ENCODE measurements at places on chromosomes 7 and 10. TPM values are rescaled to one million over a fixed set of nuclear protein-coding genes. Genes with fewer than 3 reads are reported as not detected.
A peak's percentile ranks its signal among the peaks of the same experiment; 100 is the strongest.

GRCh38 chr7:131250331-131250730, 77.3 kb upstream of the MKLN1 start:
- H3K4me1 ChIP-seq: peaks cover 15% of the 10 kb centered on the region
- H3K27ac ChIP-seq: no peak overlapping the region
- H3K27me3 ChIP-seq: no peaks in the 10 kb centered on the region

DNA sequence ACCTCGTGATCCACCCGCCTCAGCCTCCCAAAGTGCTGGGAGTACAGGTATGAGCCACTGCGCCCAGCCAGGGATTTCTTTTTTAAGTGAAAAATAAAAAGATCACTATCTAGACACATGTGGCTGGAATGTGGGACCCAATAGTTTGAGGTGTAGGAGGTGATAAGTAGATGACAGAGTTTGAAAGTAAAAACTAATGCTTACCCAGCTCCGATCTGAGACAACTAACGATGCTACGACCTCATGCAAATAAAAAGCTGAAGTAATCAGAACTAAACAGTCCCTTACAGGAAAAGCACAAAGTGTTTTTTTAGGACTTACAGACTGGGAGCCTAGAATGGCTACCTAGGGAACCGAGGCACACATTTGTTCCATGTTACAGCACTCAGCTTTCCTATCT, 23.0 kb downstream of the PCGF6 start:
- no peak for DNase-seq
- peaks cover 79% of the 10 kb centered on the region for H3K36me3 ChIP-seq
- H3K27me3 ChIP-seq: no peaks in the 10 kb centered on the region
- H3K4me3 ChIP-seq: no peak overlapping the region
- no peak overlapping the region for H3K27ac ChIP-seq
- no peaks in the 10 kb centered on the region for H3K4me1 ChIP-seq

DNA sequence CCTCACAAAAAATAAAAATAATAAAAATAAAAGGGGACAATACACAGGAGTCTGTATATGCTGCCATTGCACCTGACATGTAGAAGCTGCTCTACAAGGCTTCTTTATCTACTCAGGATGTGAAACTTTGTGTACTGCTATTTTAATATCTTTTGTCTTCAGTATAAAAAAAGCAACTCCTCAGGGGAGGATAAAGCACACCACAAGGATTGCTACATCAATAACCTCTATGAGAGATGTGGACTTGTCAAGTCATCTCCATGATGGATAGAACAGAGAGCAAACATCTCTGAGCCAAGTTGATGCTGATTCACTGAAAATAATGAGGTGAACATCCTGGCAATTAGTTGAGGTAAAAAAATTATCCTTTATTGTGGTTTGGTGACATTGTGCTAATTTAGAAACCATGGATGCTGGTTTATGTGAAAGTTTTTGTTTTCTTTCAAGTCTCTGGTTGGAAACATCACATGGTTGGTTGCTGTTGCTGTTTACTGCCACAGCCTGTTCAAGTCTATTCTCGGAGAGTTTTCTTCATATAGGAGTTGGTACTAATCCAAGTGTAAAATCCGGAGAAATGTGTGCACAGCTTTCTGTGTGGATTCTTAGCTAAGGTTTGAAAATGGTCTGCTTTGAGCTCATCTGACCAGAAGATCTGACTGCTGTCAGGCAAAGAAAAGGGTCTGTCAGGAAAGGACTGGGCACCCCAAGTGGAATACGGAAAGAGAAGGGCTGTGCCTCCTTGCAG, 1.5 kb upstream of the HECW1 start:
- no peak for DNase-seq
- no peak overlapping the region for H3K27ac ChIP-seq
- H3K27me3 ChIP-seq: peaks cover 79% of the 10 kb centered on the region
- peaks cover 21% of the 10 kb centered on the region for H3K4me1 ChIP-seq

- H3K36me3 ChIP-seq: no peaks in the 10 kb centered on the region
- no peaks in the 10 kb centered on the region for H3K4me1 ChIP-seq
- no peak overlapping the region for H3K27ac ChIP-seq
- H3K27me3 ChIP-seq: peaks cover 7% of the 10 kb centered on the region
- no peak for DNase-seq
- H3K4me3 ChIP-seq: no peak overlapping the region
Observed at GRCh38 chr7:73971322-73971703, 56.7 kb upstream of the ELN start.

- H3K36me3 ChIP-seq: no peaks in the 10 kb centered on the region
- no peak overlapping the region for H3K4me3 ChIP-seq
- H3K27ac ChIP-seq: peak overlapping the region; percentile 38
- peaks cover 16% of the 10 kb centered on the region for H3K4me1 ChIP-seq
- no peak for DNase-seq
Observed at GRCh38 chr10:80277567-80278250, 11.7 kb downstream of the MAT1A start.

DNA sequence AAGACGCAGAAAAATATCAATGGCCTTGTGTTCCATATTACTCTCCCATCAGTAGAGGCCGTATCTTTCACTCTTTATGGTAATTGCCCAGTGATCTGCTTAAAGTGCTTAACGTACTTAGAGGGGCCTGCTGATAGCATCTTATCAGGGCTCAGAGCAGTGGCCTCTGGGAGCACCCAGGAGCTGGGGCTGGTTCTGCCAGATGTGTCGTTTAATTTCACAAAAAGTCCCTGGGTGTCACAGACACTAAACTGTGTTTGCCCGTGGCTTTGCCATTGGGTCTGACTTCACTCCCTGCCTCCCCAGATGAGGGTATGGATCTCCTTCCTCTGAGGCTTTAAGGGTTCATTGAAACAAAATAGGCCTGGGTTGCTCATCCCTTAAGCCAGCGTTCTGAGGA, 435.3 kb downstream of the GATA3 start:
- H3K27me3 ChIP-seq: peaks cover 9% of the 10 kb centered on the region
- no peak for DNase-seq
- H3K4me3 ChIP-seq: no peak overlapping the region

DNA sequence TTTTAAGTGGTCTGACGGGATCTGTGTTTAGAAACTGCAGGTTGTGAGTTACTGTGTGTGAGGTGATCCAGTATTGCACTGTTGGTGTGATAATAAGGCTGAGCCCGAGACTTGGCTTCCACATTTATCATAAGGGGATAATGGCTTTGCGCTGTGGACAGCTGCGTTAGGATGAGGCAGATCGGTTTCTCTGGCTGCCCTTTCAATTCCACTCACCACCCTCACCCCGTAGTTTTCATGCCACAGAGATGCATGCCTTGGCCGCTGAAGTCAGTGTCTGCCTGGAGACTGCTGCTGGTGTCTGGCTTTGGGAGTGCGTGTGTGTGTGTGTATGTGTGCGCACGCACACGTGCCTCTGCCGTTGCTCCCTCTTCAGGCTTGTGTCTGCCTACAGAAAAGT, 273.0 kb downstream of the CCDC3 start:
- no peak for DNase-seq
- H3K27ac ChIP-seq: no peak overlapping the region

- no peaks in the 10 kb centered on the region for H3K36me3 ChIP-seq
- peaks cover 50% of the 10 kb centered on the region for H3K27me3 ChIP-seq
- no peak overlapping the region for H3K27ac ChIP-seq
- no peaks in the 10 kb centered on the region for H3K4me1 ChIP-seq
Observed at GRCh38 chr7:68707159-68707558, 891.1 kb upstream of the AUTS2 start.

- H3K4me3 ChIP-seq: no peak overlapping the region
- no peaks in the 10 kb centered on the region for H3K27me3 ChIP-seq
- peaks cover 7% of the 10 kb centered on the region for H3K4me1 ChIP-seq
Observed at GRCh38 chr7:13036256-13036780, 348.9 kb downstream of the ARL4A start.

DNA sequence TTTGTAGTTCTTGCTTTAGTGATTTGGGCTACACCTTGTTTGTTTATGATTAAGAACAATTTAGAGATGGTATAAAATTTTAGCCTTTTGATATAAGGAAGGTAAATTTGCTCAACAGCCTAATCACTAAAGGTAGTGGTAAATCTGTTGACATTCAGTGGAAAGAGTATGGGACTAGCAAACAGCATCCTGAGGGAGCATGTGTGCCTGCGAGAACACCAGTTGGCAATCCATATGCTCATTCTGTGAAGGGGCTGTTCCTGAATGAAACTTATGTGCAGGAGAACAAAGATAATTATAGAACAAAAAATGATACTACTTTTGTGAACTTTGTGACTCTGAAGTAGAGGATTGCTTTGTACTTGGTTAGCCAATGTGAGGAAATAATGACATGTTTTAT, 44.0 kb downstream of the CAPZA2 start:
- peaks cover 41% of the 10 kb centered on the region for H3K4me1 ChIP-seq
- no peak for DNase-seq
- no peak overlapping the region for H3K4me3 ChIP-seq
- no peak overlapping the region for H3K27ac ChIP-seq
- H3K36me3 ChIP-seq: peaks cover 55% of the 10 kb centered on the region

C7orf57 gene
- total RNA-seq: not detected

DNA sequence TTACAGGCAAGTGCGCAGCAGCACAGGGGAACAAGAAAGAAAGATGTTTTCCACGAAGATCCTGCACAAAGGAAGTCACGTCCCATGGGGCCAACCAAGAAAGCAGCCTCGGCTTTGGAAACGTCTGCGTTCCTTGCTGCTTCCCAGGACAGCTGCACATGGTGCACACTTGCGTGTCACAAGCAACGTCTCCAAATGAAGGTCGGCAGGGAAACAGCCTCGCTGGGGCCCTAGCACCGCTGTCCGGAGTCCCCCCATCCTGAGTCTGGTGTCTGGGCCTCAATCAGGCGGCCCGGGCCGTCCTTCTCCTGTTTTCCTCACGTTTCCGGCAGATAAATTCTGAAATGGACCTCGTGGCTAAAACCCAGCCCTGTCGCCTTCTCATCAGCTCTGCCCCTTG, 206.2 kb downstream of the DIP2C start:
- DNase-seq: no peak
- no peaks in the 10 kb centered on the region for H3K27me3 ChIP-seq
- no peak overlapping the region for H3K27ac ChIP-seq
- H3K4me1 ChIP-seq: peaks cover 34% of the 10 kb centered on the region
- H3K4me3 ChIP-seq: no peak overlapping the region
- no peaks in the 10 kb centered on the region for H3K36me3 ChIP-seq

FAM25A gene
- total RNA-seq: not detected

- peaks cover 19% of the 10 kb centered on the region for H3K27me3 ChIP-seq
- H3K4me3 ChIP-seq: no peak overlapping the region
- no peak overlapping the region for H3K27ac ChIP-seq
- H3K36me3 ChIP-seq: no peaks in the 10 kb centered on the region
Observed at GRCh38 chr7:127419196-127419595, 26.7 kb upstream of the ZNF800 start.

DNA sequence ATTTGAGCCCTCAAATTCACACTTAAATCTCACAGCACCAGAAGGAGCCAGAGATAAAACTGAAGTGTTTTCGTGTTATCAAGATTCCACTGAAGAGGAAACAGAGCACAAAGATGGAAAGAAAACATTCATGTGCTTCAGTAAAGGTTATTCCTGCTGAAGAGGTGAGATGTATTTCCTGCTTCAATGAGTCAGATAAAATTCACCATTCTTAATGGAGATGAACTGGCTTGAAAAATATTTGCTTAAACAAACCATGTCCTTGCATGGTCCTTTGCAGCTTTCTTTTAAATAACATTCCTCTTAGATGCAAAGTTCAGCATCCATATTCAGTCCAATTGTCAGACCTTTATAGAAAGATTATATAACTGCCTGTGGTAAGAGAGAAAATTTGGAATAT, 294.2 kb downstream of the IPMK start:
- no peaks in the 10 kb centered on the region for H3K27me3 ChIP-seq
- H3K4me3 ChIP-seq: no peak overlapping the region
- DNase-seq: no peak
- no peak overlapping the region for H3K27ac ChIP-seq

GRCh38 chr10:12180221-12180974, 15.3 kb downstream of the NUDT5 start:
- no peaks in the 10 kb centered on the region for H3K27me3 ChIP-seq
- no peaks in the 10 kb centered on the region for H3K4me1 ChIP-seq
- no peak for DNase-seq
- H3K4me3 ChIP-seq: no peak overlapping the region

- no peaks in the 10 kb centered on the region for H3K27me3 ChIP-seq
- no peak overlapping the region for H3K4me3 ChIP-seq
Observed at GRCh38 chr10:78467496-78468106, 433.9 kb downstream of the RPS24 start.

CALU gene
- 236 TPM for total RNA-seq

- H3K36me3 ChIP-seq: no peaks in the 10 kb centered on the region
- no peak for DNase-seq
- H3K4me3 ChIP-seq: no peak overlapping the region
- H3K27me3 ChIP-seq: no peaks in the 10 kb centered on the region
- no peak overlapping the region for H3K27ac ChIP-seq
Observed at GRCh38 chr7:85215098-85215497, 28.2 kb upstream of the SEMA3D start.

UNC5B gene
- total RNA-seq: 15.6 TPM

DNA sequence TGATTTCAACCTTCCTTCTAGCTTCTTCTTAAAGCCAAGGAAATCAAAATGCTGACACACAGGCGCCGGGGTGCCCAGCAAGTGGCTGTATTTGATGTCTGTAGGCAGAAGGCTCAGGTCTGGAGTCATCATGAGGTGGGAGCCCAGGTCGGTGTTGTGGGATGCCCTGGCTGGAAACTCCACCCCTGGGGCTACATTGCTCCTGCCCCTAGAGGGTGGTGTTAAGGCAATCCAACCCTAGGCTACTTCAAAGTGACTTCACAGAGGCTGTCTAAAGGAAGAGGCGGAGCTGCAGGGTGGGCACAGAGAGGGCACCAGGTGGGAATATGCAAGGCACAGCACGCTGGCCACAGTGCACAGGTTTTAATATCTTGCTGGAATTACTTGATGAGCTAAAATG, 200.9 kb downstream of the ADAM12 start:
- H3K4me3 ChIP-seq: no peak overlapping the region
- no peaks in the 10 kb centered on the region for H3K36me3 ChIP-seq
- no peaks in the 10 kb centered on the region for H3K4me1 ChIP-seq

- no peaks in the 10 kb centered on the region for H3K36me3 ChIP-seq
- no peaks in the 10 kb centered on the region for H3K27me3 ChIP-seq
- H3K4me3 ChIP-seq: no peak overlapping the region
- no peaks in the 10 kb centered on the region for H3K4me1 ChIP-seq
- H3K27ac ChIP-seq: no peak overlapping the region
Observed at GRCh38 chr10:3735175-3735574, 49.8 kb downstream of the KLF6 start.

- peak overlapping the region; percentile 96 for H3K27ac ChIP-seq
- H3K4me1 ChIP-seq: peaks cover 52% of the 10 kb centered on the region
- peaks cover 7% of the 10 kb centered on the region for H3K36me3 ChIP-seq
- no peaks in the 10 kb centered on the region for H3K27me3 ChIP-seq
- no peak for DNase-seq
Observed at GRCh38 chr10:73168465-73168803, 515 bp downstream of the FAM149B1 start.

DNA sequence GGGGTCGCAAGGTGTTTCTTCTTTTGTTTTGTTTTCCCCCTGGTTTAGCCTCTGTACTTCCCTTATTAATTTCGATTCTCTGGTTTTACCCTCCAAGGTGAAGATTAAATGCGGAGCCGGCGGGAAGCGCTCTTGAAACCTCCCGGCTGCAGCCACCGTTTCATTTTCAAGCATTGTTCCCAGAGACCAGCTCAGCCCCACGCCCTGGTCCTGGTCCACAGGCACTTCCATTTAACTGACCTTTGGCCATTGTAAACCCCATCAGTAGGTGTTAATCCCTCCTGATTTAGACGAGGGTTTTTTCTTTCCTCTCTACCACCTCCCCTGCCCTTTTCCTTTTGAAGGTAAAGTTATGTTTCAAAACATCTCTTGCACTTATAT, 39.2 kb upstream of the ENO4 start:
- H3K4me1 ChIP-seq: no peaks in the 10 kb centered on the region
- H3K4me3 ChIP-seq: no peak overlapping the region
- no peak overlapping the region for H3K27ac ChIP-seq
- H3K36me3 ChIP-seq: no peaks in the 10 kb centered on the region
